Hindlimb muscle (tissue), 1 donor: ENCODE measurements at places on chromosomes 3 and 15.
A peak's percentile ranks its signal among the peaks of the same experiment; 100 is the strongest.

DNA sequence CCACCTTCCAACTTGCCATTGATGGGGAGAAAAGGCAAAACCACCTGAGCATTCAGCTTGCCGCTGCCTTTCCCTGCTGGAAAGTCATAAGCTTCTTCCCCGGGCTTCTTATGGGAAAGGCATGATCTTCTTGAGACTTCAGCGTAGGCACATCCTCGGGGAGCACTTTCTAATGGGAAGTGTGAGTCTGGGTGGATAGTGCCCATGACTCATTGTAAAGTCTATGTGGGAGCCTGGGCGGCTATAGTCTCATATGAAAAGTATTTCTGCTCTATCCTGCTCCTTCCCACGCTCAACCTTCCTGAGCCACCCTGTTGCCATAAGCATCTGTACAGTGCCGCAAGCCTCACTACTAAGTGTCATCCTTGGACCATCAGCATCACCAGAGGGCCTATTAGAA, 309.9 kb upstream of the THBS1 start:
- DNase-seq = no peak

DNA sequence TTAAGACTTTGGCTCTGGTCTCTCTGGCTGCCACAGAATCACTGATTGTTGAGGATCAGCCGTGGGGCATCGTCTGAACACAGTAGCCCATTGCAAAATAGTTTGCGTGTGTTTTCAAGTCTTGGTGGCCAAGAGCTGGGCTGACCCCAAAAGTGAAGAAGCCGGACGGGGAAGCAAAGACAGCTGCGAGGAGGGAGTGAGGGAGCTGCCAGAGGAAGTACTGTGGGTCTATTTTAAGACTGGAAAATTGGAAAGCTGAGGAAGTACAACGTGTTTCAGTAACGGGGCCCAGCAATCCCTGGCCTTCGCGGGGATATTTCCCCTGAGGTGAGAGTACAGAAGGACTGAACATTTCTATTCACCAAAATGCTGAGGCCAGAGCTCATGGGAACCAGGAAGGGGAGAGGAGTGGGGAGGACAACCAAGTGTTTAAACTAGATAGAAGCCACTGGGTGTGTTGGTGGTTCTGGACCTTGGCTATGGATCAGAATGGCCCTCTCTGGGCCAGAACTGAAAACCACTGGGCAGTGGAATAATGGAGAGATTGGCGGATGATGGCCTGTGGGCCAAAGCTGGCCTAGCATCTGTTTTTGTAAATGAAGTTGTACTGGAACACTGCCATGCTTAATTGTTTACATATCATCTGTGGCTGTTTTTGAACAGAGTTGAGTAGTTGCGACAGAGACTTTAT, 34.1 kb upstream of the LIMD1 start:
- DNase-seq = peak; percentile 86

GRCh38 chr3:45776611-45777010, 19.7 kb downstream of the SLC6A20 start:
- DNase-seq = no peak

DNA sequence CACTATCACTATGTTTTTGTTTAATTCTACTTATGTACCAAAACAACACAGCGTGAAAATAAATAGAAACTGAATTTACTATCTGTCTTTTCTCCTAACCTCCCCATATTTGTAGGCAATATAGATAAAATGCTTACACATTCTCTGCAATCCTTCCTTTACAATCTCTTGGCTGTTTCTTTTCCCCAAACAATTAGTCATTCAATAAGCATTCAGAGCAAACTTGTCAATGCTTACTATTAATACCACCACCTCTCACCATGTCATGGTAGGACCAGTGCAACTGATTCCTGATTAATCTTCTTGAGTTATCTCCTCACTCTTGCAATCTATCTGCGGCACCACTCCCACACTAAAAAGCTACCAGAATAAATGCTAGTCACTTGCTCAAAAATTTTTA, 74.0 kb upstream of the TTBK2 start:
- DNase-seq = no peak

DNA sequence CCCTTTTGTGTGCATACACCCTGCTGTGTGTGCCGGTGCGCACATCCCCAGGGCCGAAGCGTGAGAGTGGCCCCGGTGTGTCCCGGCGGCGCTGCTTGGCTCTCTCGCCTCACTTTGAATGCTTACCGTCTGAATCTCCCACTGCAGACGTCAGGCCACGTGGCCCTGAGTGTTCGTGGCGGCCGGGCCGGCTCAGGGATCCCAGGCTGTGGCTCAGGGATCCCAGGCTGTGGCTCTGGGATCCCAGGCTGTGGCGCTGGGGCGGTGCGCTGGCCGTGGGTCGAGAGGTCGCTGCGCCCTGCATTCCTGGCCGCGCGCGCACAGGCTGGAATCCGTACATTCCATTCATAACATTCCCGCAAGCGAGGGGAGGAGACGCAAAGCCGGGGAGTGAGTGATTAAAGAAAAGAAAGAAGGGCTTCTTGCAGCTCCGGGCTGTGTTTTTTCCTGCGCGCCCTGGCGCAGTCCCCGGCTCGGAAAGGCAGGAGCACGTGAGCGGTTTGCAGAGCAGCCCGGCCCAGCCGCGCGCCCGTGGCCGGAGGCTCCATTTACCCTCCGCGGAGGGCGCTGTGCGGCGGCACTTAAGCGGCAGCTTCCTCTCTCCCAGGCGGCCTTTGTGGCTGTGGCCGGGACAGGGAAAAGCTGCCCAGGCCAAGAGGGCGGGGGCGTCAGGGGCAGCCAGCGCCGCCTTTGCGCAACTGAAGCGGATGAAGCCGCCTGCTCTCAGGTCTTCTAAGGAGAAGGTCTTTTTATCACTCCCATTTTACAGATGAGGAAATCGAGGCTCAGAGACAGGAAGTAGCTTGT, 87.0 kb upstream of the ALDH1L1 start:
- DNase-seq = peak; percentile 66

GRCh38 chr3:124967964-124968363, 33.4 kb upstream of the MUC13 start:
- no peak for DNase-seq

DNA sequence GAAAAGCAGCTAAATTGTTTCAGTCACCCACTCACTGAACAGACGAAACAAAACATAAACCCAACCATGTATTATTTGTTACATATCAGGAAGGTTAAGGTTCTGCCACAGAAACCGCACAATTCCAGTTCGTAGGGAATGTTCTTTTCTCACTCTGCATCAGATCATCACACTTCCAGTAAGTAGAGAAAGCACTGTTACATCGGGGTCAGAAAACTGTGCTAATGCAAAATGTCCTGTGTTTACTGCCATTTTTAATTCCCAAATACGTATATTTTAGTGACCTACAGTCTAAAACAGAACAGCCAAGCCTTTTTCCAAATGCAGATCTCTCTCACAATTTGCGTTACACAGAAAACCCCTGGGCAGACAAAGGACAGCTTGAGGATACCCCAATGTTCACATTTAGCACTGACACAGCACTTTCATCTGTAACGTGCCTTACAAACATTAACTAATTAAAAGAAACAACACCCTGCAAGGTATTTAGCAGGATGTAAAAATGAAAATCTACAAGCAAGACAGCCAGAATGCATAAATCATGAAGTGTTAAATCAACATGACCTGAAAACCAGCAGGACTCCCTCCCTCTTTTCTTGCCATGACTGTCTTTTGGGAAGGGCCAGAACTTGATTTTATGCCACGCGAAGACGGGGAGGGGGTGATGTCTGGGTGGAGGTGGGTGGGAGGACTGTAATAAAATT, 34.8 kb upstream of the SKIL start:
- no peak for DNase-seq

DNA sequence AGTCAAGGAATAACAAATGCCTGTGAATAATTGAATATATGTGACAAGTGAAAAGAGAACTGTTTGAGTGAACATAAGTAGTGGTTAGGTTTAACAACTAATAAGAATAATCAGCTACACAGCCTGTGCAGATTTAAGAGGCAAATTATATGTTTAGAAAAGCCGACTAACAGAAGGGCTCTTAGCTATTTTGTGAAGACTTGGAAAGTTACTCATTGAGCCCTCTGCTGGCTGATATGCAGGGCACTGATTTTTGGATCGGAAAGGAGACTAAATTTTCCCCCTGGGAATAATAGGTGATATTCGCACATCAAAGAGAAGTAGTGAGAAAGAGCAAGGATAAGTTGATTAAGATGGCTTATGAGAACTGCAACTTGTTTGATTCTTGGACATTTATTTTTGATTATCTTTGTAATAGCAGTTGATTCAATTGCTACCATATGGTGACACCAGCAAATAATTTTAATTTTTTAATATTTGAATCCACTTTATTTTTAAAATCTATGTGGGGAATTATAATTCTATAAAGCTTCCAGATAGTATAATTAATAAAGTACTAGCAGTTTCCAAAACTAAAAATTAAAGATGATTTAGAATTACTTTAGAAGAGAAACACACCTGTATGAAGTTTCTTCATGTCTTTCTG, 156.2 kb downstream of the NLGN1 start:
- peak; percentile 6 for DNase-seq

DNA sequence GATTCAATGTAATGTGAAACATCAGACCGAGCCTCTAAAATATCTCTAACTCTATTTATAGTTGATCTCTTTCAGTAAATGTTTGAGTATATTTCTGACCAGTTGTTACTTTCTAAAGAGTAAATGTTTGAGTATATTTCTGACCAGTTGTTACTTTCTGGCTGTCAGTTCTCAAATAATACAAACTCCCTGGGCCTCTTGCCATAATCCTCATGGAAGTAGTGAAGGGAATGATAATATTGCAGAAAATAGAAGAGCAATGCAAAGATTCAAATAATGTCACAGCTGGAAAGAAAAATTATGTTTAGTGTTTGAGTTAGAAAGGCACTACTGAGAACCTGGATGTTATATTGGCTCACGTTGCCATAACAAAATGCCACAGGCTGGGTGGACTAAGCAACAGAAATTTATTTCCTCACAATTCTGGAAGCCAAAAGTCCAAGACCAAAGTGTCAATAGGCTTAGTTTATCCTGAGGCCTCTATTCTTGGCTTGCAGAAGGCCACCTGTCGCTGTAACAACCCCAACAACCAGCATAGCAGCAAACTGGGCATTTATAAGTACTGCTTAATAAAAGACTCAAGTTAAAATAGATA, 470.6 kb upstream of the BCHE start:
- no peak for DNase-seq

GRCh38 chr15:42270551-42270950, 2.5 kb upstream of the GANC start:
- no peak for DNase-seq

DNA sequence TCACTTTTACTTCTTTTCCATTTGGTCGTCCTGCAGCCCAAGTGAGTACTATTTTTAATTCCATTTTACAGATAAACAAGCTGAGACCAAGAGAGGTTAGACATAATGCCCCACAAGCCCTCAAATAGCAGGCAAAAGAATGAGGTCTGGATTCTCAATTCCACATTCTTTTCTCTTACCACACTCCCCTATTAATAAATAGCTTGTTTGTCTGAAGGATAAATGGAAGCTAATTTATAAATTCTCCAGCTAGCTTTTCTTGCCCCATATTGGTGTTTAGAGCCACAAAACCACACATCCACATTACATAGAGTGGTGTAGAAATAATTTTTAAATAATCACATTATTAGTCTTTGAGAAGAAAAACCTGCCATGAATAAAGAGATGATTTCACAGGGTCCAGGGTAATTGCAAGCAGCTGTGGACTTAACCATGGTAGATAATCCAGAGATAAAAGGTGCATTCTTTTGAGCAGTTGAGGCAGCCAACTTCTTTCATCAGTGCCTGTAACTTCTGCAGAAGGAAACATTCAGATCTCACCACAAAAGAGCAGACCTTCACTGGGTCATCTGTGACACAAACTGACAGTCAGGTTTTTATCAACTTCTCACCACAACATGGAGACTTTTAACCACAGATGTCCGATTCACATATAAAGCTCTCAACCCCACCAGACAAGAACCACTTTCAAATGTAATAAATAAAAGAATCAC, 313.4 kb upstream of the STT3B start:
- no peak for DNase-seq

DNA sequence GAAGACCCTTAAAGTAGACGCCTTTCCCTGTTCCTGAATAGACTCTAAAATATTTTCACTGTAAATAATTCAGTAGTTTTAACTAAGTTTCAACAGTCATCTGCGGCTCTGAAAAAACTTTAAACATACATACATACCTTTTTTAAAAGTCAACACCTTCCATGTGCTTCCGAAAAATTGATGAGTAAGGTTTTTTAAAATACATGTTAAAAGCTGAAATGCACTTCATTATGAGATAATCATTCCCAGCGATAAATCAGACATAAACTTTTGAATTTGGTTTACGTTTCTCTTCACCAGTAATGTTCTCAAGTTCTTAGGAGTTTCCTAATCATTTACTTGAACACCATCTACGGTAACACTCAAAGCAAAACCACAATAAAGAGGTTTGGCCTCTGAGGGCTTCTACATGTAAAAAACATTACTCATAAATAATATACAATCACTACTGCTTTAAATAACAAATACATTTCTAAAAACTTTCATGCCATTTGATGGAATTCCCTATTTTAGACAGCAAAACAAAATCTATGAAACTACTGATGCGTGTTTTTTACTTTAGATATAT, 403.5 kb downstream of the SHQ1 start:
- no peak for DNase-seq

- no peak for DNase-seq
Observed at GRCh38 chr15:63602595-63602994, 5.4 kb downstream of the FBXL22 start.

GRCh38 chr3:195704433-195704999, 16.3 kb upstream of the MUC20 start:
- no peak for DNase-seq

DNA sequence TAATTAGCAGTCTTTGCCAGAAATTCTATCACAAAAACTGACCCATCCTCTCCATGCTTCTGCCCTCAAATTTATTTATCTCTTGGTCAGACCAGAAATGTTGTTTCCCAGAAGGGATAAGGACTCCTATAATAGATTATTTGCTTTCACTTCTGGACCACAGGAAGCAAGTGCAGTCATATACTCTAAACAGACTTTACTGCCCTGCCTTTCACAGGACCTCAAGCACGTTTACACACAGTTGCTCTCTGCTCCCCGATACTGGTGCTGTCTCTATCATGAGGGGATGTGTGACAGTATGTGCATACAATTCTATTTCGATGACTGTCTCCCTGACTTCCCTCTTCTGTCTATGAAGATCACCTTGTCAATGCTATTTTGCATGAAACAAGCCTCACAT, 205.5 kb upstream of the TGFBR2 start:
- no peak for DNase-seq

DNA sequence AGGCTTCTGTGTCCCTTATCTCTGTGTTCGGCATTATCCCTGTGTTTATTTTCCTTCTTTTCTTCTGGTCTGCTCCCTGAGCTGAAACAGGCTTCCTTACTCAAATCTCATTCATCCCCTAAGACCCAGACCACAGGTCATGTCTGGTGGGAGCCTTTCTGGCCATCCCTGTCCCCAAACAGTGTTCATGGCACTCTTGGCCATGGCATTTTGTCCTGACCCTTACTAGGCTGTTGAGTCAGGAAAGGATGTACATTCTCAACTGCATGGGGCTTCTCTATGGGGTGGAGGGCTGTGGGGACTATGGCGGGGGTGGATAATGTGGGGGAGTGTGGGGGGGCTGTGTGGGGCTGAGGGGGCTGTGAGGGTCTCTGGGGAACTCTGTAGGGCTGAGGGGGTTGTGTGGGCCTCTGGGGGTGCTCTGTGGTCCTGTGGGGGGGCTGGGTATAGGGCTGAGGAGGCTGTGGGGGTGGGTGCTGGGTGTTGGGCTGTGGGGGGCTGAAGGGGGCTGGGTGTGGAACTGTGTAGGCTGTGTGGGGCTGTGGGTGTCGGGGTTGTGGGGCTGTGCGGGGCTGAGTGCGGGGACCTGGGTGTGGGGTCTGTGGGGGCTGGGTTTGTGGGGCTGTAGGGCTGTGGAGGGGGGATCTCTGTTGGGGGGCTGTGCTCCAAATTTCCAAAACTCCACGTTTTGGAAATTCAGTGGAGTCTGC, 64.3 kb downstream of the KLF13 start:
- DNase-seq = no peak
